ENCODE measurements at places on chromosomes 12 and 14.

DNA sequence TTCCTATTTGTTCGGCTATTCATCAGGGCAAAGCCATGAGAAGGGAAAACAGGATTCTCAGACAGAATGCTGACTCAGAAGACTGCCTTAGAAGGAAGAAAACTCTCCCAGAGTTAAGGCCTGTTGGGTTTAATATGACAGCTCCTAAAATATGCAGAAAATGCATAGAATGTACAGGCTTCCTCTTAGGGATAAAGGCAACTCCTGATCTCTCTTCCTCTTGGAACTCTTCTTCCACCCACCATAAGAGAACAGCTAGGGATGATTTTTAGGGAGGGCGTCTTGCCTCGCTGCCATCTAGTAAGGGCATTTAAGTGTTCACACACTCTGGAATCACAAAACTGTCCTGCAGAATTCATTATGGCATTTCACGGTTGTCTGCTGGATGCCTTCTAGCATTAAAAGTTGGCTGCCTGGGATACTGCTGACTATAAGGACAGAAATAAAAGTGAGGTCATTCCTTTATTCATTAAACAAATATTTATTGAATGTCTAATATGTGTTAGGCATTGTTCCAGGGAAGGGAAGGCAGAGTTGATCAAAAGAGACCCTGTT, 73.7 kb downstream of the DCAF5 start:
- no peak for DNase-seq

- no peak for DNase-seq
Measured at GRCh38 chr14:51444353-51445000, 204.4 kb downstream of the TMX1 start.

DNA sequence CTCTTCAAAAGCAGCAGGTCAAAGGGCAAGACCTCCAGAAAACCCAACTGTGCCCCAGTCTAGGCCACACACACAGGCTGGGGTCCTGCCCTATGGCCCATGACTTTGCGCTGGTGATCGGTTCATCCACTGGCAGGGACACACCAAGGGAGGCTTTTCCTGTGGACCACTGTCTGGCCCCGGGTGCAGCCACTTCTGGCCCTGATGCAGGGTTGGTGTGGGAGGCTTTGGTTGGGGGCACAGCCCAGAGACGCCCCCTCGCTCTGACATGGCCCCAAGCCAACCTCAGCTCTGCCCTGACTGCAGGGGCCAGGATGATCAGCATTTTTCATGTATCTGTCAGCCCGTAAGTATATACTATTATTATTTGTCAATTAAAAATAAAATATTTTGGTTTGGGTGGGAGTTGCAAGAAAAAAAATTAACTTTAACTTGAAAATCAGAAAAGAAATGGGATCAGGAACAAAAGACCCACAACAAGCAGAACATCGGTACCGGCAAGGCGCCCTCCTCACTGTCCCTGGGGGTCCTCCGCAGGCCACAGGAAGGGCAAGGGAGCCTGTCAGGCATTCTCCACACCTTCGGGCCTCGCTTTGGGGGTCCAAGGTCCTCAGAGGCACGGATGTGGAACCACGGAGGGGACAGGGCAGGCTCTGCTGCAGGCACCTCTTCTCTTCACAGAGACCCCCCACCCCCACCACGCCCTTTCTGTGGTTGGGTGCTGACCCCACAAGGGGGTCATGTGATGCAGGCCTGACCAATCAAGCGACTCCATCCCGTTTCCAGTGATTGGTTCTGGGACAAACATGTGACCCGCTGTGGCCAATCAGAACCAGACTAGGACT, 181.5 kb upstream of the SFSWAP start:
- no peak for DNase-seq

GRCh38 chr12:132475304-132476037, 14.5 kb upstream of the FBRSL1 start:
- DNase-seq = no peak

GRCh38 chr12:26768611-26769603, 64.1 kb downstream of the ITPR2 start:
- DNase-seq = no peak

DNA sequence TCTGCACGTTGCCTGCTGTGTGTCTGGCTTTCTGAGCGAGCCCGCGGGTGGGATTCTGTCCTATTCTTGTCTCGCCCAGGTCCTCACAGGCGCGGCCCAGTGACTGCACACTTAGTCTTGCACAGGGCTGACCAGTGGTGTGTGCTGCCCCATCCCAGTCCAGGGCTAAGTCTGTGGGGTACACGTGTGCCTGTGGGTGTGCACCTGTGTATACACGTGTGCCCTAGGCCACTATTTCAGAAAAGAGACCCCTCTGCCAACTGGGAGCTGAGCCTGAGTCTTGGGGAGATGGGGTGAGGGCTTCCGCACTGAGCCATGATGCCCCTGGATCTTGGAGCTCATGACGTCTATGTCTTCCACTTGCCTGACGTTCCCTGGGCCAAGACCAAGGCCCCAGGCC, 185.5 kb upstream of the PRMT8 start:
- DNase-seq = no peak

- peak; percentile 54 for DNase-seq
Measured at GRCh38 chr12:13223179-13223804, 26.8 kb downstream of the EMP1 start.

DNA sequence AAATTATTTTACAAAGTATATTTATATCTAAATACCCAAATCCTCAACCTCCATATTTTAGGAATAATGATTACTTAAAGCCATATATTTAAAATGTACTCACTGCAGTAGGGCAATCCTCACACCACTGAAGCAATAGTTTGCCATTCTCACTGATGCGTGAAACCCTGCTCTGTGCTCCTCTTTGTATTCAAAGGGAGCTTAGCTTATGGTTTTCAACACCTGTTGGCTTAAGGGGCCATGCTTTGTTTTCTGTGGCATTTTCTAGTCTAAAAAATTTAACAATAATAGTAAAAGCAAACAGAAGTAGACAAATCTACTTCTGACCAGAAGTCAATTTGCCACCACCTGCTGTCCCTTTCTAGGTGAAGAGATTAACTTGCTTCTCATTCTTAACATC, 294.6 kb downstream of the FLRT2 start:
- no peak for DNase-seq

DNA sequence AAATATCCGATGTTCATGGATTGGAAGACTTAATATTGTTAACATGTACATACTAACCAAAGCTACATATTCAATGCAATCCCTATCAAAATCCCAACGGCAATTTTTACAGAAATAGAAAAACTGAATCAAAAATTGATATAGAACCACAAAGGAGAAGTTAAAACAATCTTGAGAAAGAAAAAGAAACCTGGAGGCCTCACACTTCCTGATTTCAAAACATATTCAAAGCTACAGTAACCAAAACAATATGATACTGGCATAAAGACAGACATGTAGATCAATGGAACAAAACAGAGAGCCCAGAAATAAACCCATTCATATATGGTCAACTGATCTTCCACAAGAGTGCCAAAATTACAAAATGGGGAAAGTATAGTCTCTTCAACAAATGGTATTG, 5.4 kb upstream of the PELI2 start:
- no peak for DNase-seq

DNA sequence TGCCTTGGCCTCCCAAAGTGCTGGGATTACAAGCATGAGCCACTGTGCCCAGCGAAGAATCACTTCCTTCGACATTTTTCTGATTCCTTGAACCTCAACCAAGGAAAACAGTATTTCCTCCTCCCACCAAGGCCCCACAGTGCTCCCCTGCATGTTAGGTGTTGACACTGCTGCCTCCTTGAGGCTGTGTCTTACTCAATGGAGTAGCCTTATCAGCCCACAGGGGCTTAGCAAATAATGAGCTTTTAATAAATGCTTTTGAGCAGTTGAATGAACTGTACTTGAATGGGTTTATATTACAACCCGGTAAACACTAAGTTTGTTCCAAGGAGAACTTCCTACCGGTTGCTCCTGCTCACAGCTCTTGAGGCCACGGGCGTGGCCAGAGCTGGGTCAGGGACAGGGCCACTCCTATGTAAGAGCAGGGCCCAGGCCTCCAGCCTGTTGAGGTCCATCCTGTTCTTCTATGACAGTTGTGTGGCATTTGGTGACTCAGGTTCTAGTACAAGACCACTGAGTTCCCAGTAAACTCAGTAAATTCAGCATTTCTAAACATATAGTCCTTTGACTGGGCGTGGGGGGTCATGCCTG, 36.8 kb upstream of the TUBA1A start:
- DNase-seq = no peak

DNA sequence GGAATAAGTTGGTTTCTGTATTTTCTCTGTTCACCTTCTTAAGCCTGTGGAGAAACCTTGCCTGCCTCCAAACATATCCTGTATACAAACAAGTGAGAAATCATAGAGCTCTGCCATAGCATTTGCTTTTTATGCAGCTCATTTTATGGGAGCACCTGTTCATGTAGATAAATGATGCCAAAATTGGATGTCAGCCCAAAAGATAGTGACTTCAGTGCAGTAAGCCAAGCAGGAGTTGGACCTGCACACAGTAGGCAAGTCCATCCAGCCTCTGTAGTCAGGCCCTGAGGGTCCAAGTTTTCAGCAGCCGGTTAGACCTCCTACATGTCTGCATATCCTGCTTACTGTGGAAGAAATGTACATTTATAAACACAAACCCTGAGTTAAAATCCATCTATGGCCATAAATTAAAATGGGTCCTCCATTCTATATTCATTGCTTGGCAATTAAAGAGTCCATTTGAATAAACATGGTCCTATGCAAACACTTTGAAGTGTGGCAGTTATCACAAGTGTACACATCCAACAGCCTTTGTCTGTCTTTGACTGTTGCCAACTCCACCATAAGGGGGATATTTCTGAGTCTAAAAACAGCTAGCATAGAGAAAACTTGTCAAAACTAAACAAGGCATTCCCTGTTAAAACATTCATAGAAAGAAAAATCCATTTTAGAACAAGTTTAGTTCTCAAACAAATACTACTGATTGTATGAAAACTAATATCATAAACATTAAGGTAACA, 847.8 kb downstream of the RPS29 start:
- DNase-seq = no peak

- no peak for DNase-seq
Measured at GRCh38 chr14:20564501-20564997, 3.7 kb upstream of the RNASE9 start.

DNA sequence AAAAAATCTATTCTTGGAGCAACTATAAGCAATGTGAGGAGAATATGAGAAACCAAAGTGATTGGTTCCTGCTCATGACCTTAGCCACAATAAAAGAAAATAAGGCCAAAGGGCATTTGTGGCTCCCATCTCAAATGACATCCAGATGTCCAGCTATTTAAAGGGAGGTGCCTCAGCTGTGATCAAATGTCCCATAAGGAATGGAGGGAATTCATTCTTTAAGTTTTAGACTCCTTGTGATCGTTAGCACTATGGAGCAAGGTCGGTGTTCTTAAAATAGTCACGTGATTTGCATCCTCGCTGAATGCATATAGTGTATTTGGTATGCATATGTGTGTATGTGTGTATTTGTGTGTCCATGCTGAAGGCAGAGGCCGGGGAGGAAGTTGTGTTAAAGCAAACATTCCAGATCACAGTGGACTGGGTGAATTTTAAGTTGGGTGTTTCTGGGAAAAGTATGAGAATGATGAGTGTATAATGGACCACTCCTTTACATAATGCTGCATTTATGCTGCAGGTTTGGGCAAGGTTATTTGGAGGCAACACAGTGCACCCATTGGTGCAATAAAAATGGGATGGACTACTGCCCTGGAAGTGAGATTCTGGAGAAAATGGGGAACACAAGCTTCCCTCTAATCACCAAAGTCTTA, 5.6 kb upstream of the E2F7 start:
- DNase-seq = no peak

DNA sequence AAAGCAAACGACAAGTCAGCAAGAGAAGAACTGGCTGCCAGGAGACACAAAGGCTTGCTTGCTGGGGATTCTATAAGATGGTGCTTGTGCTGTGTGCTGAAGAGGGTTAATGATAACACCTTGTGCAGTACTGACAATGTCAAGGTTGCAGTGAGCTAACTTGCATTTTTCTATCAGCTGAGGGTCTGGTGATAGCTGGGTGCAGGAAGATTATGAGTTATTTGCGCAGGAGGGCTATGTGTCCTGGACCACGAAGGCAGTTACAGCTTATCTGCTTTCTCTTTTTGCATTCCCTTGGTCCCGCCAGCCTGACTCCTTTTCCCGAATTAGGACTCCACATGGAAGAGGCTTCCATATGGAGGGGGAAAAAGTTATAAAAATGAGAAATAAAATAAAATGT, 42.4 kb downstream of the R3HDM2 start:
- DNase-seq = no peak

GRCh38 chr14:67270145-67270753, 29.0 kb downstream of the PALS1 start:
- DNase-seq = no peak

DNA sequence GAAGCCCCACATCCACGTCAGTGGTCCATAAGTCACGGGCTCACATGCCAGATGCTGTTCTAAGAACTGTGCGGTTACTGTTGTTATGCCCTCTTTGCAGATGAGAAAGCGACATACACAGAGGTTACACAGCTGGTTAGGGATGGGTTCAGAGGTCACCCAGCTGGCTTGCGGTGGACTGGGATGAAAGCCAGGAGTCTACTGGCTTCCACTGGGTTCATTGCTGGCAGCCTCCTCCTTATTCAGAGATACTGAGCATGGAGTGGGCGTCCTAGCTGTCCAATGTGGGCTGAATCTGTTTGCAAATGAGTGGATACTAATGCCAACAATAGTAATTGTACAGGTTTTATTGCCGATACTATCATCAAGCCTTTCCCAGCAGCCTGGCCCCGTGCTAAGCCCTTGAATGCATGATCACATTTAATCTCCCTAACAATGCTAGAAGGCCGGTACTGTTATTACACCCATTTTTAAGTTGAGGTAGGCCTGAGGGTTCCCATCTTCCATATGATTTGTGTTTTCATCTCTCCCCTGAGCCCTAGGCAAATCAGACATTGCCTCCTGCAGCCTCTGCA, 129.1 kb downstream of the PLXNC1 start:
- DNase-seq = no peak

DNA sequence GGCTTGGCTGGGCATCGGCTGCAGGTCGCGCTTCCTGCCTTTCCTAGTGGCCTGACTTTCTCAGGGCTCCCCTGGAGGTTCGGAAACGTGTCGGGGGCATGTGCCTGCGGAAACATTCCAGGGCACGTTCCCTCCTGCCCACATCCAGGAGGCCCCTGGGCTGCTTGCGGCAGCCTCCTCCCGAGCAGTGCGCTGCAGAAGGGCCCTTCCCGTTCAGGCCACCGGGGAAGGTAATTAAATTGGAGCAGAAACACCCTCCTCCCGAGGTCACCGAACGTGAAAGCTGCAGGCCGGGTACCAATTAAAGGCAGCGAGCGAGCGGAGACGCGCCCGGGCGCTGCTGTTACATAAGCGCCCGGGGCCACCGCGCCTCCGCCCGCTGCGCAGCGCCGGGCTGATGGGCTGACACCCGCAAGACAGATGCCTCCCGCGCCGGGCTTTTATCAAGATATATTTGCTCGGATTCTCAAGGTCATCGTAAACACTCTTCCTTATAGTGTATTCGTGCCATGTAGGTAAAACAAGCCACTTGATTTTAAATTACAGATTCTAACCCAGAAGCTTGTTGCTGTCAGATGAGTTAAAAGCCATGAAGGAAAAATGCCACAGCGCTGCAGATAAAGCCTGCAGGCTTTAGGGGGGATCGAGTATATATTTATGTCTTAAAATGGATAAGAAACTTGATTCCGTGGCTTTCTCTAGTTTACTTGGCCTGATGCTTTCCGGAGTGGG, 31.4 kb downstream of the SSPN start:
- no peak for DNase-seq

GRCh38 chr12:44299524-44299923, 463.6 kb downstream of the TMEM117 start:
- no peak for DNase-seq

GRCh38 chr14:26394150-26394810, 203.6 kb downstream of the NOVA1 start:
- DNase-seq = no peak

- DNase-seq = no peak
Measured at GRCh38 chr12:124492879-124493808, 74.3 kb downstream of the NCOR2 start.

GRCh38 chr14:20606190-20606901, 15.2 kb upstream of the RNASE12 start:
- no peak for DNase-seq

All from left forelimb (tissue), 1 donor.